ENCODE measurements at places on chromosomes 1 and 21.

DNA sequence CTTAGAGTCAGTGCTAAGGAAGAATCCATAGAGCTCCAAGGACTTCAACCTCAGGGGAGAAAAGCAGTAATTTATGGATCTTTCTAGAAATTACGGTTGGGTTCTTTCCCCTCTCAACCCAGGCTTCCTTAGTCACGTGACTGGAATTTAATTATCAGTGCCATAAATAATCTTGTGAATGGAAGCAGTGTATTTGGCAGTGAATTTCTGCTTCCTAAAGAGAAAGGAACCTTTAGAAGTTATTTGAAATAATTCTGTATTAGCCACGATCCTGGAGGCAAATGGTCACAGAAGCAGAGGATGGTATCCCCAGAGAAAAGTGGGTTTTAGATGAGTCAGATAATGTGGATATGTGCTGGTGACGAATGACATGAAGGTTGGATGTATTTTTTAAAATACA is 89.6 kb downstream of the NFIA start:
- DNase-seq: no peak

DNA sequence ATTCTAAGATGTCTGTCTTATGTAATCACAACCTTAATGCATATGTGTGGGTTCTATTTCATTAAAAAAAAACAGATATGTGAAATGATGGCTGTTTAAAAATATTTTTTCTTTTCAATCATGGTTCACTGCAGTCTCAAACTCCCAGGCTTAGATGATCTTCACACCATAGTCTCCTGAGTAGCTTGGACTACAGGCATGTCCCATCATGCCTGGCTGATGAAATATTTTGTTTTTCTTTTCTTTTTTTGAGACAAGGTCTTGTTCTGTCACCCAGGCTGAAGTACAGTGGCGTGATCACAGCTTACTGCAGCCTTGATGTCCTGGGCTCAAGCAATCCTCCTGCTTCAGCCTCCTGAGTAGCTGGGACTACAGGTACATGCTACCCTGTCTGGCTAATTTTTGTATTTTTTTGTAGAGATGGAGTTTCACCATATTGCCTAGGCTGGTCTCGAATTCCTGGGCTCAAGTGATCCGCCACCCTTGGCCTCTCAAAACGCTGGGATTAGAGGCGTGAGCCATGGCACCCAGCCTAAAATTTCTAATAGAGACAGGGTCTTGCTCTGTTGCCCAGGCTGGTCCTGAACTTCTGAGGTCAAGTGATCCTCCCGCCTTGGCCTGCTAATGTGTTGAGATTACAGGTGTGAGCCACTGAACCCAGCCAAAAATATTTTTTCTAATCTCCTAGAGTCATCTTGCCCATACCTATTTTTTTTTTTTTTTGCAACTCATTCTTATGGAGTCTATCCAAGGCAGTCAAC is 67.6 kb downstream of the GIPC2 start:
- DNase-seq: no peak

DNA sequence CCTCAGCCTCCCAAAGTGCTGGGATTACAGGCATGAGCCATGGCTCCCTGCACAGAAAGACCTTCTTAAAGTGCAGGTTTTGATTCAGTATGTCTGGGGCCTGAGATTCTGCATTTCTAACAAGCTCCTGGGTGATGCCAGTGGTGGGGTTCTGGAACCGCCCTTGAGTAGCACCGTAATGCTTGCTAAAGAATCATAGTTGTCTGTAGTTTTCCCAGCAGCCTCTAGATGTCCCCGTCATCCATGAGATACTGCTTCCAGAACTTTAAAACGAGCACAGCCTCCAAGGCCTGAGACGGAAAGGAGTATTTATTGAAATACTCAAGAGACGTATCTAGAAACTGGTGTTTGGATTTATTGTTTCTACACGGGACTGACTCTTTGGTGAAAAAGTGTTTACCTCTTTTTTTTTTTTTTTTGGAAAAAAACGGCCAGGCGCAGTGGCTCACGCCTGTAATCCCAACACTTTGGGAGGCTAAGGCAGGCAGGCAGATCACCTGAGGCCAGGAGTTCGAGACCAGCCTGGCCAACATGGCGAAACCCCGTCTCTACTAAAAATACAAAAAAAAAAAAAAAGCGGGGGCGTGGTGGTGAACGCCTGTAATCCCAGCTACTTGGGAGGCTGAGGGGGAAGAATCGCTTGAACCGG is 2.6 kb upstream of the TOR3A start:
- DNase-seq: no peak

DNA sequence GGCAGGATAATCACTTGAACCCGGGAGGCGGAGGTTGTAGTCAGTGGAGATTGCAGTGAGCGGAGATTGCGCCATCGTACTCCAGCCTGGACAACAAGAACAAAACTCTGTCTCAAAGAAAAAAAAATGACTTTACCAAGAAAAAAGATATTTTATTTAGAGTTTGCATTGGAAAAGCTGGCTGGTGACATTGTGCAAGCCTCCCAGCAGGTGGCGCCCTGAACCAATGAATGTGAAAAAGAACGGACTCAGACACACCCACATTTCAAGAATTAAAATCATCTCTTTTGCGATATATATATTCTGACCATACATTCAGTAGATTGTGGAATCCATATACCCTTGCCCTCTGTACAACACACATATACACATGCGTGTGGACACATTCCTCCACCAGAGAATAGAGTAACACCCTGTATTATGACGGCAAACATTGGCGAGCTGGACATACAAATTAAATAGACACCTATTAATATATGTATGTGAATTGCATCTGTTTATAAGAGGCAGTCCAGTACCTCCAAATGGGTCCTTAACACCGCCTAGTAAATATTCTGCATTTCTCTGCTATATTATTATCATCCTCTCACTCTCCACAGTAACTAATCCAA is 39.0 kb upstream of the CADM3 start:
- peak; percentile 55 for DNase-seq

DNA sequence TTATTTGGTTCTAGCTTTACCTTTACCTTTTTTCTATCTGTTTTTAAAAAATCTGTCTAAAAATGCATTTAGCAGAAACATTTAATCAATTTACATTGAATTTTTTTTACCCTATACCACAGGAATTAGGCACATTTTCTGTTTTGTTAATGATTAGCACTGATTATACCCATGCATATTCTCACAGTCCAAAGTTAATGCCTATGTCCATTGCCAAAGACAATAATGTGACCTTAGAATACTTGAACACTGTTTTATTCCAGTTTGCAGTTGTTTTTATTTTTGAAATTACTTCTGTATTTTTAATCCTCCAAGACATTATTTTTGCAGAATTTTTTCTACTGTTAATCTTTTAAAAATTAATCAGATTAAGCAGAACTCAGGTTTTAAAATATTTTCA is 11.0 kb upstream of the AMY2B start:
- no peak for DNase-seq

- no peak for DNase-seq
These were observed 51.4 kb downstream of the NGF start for GRCh38 chr1:115286431-115287205.

DNA sequence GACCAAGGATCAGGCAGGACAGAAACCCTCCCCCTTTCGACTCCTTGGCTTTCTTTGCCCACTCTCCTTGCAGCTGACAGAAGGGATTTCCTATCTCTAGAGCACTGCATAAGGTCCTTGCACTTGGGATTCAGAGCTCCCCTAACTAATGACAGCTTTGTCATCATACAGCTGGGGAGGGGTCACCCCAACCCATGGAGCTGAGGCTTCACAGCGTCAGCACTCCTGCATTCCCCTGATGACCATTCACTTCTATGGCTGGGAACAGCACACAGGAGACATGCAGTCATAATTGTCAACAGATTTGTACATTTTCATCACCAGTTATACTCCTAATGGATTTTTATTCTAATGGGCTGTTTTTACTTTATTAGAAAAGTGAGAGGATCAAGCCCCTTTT is 161.7 kb upstream of the C1orf87 start:
- no peak for DNase-seq

GRCh38 chr1:161740921-161741320 is 8.7 kb upstream of the DUSP12 start:
- no peak for DNase-seq

- DNase-seq: no peak
These were observed 102.7 kb downstream of the TENT5C start for GRCh38 chr1:117708323-117709248.

GRCh38 chr1:232059726-232060374 is 433.3 kb downstream of the DISC1 start:
- DNase-seq: no peak

- no peak for DNase-seq
These were observed 12.4 kb downstream of the SKI start for GRCh38 chr1:2240270-2241156.

GRCh38 chr21:25911730-25912401 is 177.1 kb downstream of the GABPA start:
- no peak for DNase-seq

DNA sequence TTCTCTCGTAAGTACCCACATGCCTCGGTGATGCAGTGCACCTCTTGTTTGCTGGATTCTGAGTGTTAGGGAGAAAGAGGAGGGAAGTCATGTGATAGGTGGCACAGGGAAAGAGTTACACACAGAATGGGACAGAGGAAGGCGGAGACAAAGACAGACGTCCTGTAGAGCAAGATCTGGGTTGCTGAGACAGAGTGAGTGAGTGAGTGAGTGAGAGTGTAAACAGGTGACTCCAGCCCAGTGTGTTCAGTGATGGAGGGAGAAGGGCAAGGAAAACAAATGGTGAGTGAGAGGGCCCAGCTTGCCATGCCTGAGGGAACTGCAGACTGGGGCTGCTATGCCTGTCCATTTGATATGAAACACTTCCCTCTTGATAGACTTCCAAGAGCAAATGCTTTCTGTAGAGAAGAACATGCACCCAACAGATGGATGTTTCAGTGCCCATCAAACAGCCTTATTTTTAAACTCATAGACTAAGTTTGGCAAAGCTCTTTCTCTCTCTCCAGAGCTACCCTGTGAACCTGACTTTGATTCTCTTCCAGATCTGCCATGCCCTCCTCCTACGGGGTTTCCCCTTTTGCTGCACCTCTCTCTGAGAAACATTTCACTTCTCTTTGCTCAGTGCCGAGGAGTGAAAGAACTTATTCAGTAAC is 209.9 kb upstream of the COA6 start:
- DNase-seq: no peak

Measured in activated CD8-positive, alpha-beta memory T cell treated with anti-CD3 and anti-CD28 coated beads for 1 hour (primary cell).